Cortex of kidney (tissue), 1 donor: ENCODE measurements at places on chromosomes 12 and 14.

DNA sequence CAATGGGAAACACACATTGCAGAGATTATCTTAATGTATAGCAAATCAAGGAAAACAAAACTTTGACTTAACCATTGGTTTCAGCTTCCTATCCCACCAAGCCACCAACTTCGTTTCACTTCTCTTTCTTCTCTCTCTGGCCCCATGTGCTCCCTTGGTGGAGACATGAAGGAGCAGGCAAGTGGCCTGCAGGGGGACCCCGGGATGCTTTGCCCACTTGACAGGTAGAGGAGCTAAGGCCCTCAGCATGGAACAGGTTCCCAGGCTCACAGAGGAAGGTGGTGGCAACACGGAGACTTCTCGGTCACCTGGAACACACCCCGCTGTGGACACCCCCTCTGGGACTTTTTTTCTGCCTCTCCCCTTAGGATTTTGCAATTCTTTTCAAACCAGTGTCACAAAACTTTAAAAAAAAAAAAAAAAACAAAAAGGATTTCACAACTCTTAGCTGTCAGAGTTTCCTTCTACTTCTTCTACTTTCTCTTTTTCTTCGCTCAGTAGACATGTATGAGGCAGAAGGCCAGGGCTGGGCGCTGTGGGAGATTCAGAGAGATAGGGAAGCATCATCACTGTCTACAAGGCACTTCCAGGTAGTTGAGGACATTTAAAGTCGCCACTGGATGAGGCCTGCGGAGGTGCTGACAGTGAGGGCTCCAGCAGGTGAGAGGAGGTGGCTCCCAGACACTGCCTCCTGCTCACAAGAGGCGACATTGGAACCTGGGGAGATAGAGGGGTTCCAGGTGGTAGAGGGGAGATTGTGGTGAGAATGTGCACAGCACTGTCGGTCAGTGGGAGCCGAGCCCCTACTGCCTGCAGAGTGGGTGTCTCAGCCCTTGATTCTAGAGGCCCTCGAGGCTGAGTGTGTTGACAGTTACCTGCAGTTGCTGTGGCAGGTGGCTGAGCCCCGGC lies 119.6 kb downstream of the GCH1 start:
- DNase-seq, result no peak

DNA sequence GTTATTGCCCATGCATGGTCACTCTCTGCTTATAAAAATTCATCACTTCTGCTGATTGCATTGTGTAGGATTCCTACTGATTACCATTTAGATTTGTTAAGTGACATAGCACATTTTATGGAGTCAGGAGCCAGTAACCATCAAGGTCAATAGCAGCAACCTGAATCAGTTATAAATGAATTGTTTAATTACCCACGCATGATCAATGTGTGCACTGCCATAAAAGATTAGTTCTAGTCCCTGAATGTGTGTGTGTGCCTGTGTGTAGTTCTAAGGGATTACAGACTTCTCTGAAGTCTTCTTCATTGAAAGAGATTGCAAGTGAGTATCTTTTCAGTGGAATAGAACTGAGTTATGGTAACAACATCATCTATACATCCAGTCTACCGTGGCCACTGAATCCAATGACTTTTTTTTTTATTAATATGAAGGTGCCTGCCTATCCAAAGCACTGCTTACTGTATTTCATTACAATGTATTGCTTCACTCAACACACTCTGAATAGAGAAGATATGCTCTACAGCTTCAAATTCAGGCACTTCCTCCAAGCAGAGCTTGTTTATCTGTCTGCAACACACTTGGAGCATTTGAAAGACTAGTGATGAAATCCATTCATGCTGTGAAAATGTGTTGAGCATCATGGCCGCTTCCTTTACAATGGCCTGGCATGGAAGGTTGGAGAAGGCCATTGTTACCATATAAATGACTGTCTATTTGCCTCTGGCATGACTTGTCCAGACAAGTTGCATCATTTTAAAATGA lies 381.7 kb downstream of the DIO2 start:
- DNase-seq, result no peak

GRCh38 chr14:34983148-34983760 lies 462 bp downstream of the SRP54 start:
- no peak for DNase-seq

- DNase-seq, result no peak
Measured at GRCh38 chr12:26938701-26939062, 412 bp downstream of the FGFR1OP2 start.

- DNase-seq, result no peak
Measured at GRCh38 chr12:106760184-106760531, 14.3 kb upstream of the RIC8B start.

GRCh38 chr14:100547633-100548294 lies 39.5 kb downstream of the BEGAIN start:
- no peak for DNase-seq
